ENCODE measurements at places on chromosomes 7 and 10. TPM values are rescaled to one million over a fixed set of nuclear protein-coding genes. Genes with fewer than 3 reads are reported as not detected.

GRCh38 chr10:64191286-64191685, 670.1 kb downstream of the REEP3 start:
- DNase-seq, result no peak

DNA sequence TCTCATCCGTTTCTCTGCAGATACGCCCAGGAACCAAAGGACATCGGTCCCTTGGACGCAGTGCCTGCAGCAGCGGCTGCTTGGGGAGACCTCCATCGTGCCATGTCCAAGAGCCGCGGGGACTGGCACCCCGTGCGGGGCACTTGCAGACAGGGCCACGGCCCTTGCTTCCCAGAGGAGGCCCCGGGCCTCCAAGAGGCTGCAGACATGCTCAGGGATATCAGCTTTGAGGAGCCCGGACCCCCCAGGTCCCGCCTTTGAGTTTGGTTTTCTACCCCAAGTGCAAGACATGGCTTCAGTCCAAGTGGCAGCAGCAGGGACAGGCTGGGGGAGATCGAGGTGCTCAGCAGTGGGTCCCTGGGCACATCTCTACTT, 279.6 kb downstream of the ELFN1 start:
- DNase-seq, result no peak

DNA sequence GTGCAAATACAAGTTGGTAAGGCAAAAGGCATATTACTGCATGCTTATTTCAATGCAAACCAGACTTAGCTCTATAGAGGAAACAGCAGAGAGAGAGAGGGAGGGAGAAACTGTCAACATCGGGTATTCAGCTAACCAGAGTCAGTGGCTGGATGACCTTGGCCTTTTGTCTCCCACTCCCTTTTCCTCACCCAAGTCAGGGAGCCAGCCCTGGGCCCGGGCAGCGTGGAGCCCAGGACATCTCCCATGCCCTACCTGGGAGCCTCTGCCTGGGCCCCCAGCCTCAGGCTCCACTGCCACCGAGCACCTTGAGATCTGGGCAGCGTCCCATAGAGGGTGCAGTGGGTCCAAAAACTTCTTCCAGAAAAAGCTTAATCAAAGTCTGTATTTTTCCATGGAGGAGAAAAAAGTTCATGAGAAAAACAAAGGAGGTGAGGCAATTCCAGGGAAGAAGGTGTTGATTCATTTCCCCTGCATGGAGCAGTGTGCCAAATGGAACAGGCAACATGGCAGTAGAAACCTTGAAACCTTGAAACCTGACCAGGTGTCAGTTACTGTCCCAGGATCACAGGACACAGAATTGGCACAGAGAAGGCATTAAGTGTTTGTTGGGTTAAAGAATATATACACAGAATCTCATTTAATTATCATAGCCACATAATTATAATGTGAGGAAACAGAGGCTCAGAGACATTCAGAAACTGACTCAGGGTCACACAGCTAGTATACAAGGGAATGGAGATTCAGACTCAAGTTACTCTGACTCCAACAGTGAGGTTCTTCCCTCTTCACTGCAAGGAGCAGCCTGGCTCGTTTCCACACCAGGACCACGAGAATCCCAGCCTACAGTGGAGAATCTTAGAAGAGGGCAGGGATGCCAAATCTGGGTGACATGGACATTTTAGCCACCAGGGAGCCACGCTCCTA, 5.8 kb upstream of the NCOA4 start:
- no peak for DNase-seq

CDK14 gene
- 4.0 TPM for total RNA-seq

- DNase-seq, result no peak
Measured at GRCh38 chr10:94963901-94964300, 25.4 kb downstream of the CYP2C9 start.

SLC39A12 gene
- not detected for total RNA-seq

- no peak for DNase-seq
Measured at GRCh38 chr10:119973281-119973680, 80.8 kb downstream of the SEC23IP start.

GRCh38 chr7:94042381-94042780, 38.2 kb upstream of the BET1 start:
- no peak for DNase-seq
